Pancreas (tissue), 10 donors: ENCODE measurements at places on chromosomes 3 and 15. TPM values are rescaled to one million over a fixed set of nuclear protein-coding genes. Genes with fewer than 3 reads are reported as not detected.
A peak's percentile ranks its signal among the peaks of the same experiment; 100 is the strongest.

DNA sequence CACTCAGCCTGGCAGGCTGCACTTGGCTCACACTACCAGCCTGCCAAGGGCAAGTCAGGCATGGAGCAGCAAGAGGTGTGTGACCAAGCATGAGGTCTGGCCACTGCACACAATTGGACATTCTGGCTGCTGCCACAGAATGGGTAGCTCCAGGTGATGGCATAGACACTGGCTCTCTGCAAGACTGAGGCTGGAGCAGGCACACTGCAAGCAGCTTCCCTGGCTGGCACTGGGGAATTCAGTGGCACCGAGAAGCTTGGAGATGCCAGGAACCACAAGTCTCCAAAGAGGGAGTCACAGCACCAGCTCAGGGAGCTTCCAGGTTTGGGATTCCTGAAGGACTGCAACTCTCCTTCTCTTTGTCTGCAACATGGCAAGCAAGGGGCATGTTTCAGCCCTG, 42.0 kb upstream of the KCNH8 start:
- H3K36me3 ChIP-seq, result no peaks in the 10 kb centered on the region
- H3K27me3 ChIP-seq, result no peaks in the 10 kb centered on the region
- no peak overlapping the region for H3K27ac ChIP-seq
- DNase-seq, result no peak
- no peaks in the 10 kb centered on the region for H3K4me1 ChIP-seq
- H3K4me3 ChIP-seq, result no peak overlapping the region

DNA sequence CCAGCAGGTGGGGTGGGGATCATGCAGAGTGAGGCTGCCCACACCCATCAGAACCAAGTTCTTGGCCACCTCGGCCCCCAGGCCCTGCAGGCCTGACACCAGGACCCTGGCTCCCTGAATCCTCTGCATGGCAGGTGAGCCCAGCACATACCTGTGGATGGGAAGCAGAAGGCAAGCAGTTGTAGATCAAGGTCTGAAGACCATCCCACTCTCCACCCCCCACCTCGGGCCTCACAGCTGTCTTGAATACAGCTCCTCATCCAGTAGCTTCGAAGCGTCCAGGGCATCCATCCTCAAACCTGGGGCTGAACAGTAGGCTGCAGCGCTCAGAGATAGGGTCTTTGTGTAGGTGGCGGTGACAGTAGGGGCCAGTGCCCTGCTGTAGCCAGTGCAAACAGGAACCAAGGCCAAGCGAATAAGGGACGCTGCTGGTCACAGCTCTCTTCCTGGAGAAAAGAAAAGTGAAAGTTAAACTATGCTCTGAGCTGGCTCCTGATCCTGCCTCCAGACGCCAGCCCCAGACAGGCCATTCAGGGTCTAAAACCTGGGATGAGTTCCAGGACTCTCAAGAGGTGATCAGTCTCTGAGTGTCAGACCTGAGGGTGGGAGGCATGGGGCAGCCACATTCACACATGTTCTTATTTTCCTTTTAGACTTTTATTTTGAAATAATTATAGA, at the start of gene UBA7:
Gene UBA7, minus strand, starts transcription at position 457 of the 678 bp plus-strand sequence. Its CDS starts 166 bp downstream, at position 291.
- H3K27ac ChIP-seq, result peak within 1 kb of the TSS; percentile 76
- peak; percentile 57 for DNase-seq
- no peaks in the 10 kb centered on the region for H3K4me1 ChIP-seq
- H3K4me3 ChIP-seq, result peak within 1 kb of the TSS; percentile 52

ROBO1 gene
- 1.7 TPM for total RNA-seq

AADAC gene
- 2.7 TPM for total RNA-seq

DNA sequence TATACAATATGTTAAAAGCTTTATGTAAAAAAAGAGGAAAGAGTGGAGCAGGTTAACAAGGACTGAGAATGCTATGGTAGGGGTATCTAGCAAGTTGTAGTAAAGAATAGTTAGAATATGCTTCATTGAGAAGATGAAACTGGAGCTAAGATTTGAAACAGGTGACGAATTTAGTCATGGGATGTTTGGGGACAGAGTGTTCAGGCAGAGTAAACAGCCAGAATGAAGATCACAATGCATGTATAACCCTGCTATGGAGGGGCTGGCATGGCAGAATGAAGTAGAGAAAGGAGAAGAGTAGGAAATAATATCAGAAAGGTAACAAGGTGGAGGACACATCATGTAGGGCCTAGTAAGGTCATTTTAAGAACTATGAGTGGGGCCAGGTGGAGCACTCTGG, 72.0 kb downstream of the BTD start:
- H3K27ac ChIP-seq, result no peak overlapping the region
- no peak overlapping the region for H3K4me3 ChIP-seq
- no peaks in the 10 kb centered on the region for H3K4me1 ChIP-seq
- H3K27me3 ChIP-seq, result no peaks in the 10 kb centered on the region

DNA sequence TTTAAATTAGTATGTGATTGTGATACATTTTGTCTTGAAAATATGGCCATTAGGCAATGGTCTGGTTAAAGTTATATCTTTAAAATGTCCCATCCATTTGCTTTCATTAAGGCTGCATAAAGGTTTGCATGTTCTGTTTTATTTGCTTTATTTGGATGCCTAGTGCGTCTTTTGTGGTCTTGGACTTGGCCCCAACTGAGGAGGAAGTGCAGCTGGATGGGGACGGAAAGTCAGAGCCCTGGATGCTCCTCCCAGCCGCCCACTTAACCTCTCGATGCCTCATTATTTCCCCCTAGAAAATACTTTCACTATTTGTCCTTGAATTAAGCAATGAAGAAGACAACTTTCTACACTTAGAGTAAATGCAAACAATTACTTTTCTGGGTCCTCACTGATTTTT, 898.2 kb downstream of the MCTP2 start:
- H3K36me3 ChIP-seq, result no peaks in the 10 kb centered on the region
- no peak overlapping the region for H3K4me3 ChIP-seq
- no peak overlapping the region for H3K27ac ChIP-seq
- peaks cover 3% of the 10 kb centered on the region for H3K27me3 ChIP-seq

GRCh38 chr3:143135150-143135549, 15.6 kb downstream of the CHST2 start:
- H3K27ac ChIP-seq, result no peak overlapping the region
- DNase-seq, result no peak
- H3K4me1 ChIP-seq, result no peaks in the 10 kb centered on the region
- no peak overlapping the region for H3K4me3 ChIP-seq
- H3K36me3 ChIP-seq, result no peaks in the 10 kb centered on the region
- H3K27me3 ChIP-seq, result peaks cover 8% of the 10 kb centered on the region

TMC3 gene
- not detected for total RNA-seq

DNA sequence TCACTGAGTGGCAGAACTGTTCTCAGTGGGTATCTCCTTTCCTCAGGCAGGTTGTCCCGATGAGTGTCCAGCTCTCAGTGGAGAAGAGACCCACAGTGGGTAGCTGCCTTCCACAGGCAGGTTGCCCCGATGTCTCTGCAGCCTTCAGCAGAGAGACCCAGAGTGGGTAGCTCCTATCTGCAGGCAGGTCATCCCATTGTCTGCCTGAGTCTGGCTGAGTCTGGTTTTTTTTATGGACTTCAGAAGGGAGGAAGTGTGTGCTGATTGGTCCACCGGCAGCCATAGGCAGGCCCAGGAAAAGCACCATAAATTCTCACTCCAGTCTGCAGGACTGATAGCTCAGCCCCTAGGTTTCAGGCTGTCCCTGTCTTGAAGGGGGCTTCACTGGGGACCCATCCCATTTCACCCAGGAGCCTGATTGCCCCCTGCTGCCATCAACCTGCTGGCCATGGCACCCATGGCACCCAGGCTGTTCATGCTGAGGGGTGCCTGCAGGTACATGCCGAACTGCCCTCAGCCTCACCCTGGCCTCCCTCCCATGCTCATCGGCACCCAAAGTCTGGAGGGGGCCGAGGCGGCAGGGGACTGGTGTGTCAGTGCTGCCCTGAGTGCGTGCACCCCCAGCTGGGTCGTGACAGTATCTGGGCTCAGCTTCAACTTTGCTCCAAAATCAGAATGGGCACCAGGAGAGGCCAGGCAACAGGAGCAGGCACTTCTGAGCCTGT, 3.6 kb upstream of the LIMD1 start:
- no peak overlapping the region for H3K27ac ChIP-seq
- H3K27me3 ChIP-seq, result no peaks in the 10 kb centered on the region
- H3K36me3 ChIP-seq, result no peaks in the 10 kb centered on the region
- no peak for DNase-seq
- no peak overlapping the region for H3K4me3 ChIP-seq

- H3K4me3 ChIP-seq, result no peak overlapping the region
- no peaks in the 10 kb centered on the region for H3K36me3 ChIP-seq
- DNase-seq, result no peak
- no peak overlapping the region for H3K27ac ChIP-seq
- no peaks in the 10 kb centered on the region for H3K27me3 ChIP-seq
Measured at GRCh38 chr15:91824256-91824655, 29.3 kb upstream of the SLCO3A1 start.

DNA sequence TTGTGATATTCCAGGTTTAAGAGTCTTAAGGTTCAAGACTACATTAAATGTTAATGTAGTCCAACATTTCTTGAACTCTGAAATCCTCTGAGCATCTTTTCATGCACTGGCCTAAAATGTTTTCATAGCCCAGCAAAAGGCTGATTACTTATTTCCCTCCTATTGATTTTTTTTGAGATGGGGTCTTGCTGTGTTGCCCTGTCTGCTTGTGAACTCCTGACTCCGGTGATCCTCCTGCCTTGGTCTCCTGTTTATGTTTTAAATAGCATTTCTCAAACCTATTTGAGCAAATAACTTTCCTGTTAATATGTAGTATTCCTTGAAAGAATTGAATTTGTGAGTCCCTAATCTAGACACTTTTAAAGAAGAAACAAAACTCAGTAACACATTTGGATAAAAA, 133.5 kb downstream of the IGF1R start:
- no peak for DNase-seq
- H3K4me1 ChIP-seq, result peaks cover 56% of the 10 kb centered on the region
- no peaks in the 10 kb centered on the region for H3K27me3 ChIP-seq
- H3K36me3 ChIP-seq, result no peaks in the 10 kb centered on the region
- no peak overlapping the region for H3K4me3 ChIP-seq

DNA sequence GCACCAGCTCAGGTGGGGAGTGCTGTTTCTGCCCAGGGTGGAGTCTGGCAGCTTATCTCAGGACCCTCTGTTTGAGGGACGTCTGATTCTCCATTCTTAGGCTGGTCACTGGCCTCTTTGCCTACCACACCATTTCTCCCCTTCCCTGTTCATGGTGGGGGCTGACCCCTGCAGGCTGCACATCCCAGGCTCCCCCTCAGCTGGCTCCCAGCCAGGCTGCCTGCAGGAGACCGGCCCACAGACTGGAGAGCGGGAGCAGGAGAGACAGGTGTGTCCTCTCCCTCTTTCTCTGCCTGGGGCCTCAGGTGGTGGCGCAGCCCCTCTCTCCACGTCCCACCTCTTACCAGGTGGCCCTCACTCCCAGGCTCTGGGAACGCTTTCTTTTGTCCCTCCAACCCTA, 60.8 kb downstream of the RAB11A start:
- H3K4me1 ChIP-seq, result no peaks in the 10 kb centered on the region
- no peak for DNase-seq
- no peaks in the 10 kb centered on the region for H3K36me3 ChIP-seq
- no peaks in the 10 kb centered on the region for H3K27me3 ChIP-seq
- H3K4me3 ChIP-seq, result no peak overlapping the region

DNA sequence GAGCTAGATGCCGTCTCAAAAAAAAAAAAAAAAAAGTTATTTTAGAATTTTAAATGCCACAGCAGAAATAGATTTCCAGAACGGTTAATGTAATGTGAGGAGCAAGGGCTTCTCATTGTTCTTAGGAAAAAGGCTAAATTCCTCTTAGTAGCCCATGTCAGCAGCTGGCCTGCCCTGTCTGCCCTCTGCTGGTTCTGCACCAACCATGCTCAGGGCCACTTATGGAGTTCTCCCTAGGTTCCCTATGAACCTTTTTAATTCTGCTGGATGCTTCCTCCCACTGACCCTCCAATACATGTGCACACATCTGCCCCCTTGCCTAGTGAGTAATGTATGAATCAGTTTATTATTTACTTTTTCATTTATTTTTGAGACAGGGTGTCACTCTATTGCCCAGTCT, 32.2 kb upstream of the DPPA4 start:
- H3K27ac ChIP-seq, result no peak overlapping the region
- no peaks in the 10 kb centered on the region for H3K4me1 ChIP-seq
- H3K36me3 ChIP-seq, result no peaks in the 10 kb centered on the region
- no peak for DNase-seq

- no peak for DNase-seq
- peaks cover 14% of the 10 kb centered on the region for H3K36me3 ChIP-seq
- H3K27me3 ChIP-seq, result no peaks in the 10 kb centered on the region
- H3K4me3 ChIP-seq, result no peak overlapping the region
Measured at GRCh38 chr3:9686050-9686550, 17.5 kb upstream of the CPNE9 start.

SLC6A1 gene
- 0.25 TPM for total RNA-seq

GRCh38 chr15:70539409-70539808, 223.9 kb downstream of the UACA start:
- no peaks in the 10 kb centered on the region for H3K4me1 ChIP-seq
- H3K36me3 ChIP-seq, result no peaks in the 10 kb centered on the region
- H3K27me3 ChIP-seq, result no peaks in the 10 kb centered on the region
- H3K27ac ChIP-seq, result no peak overlapping the region
- no peak overlapping the region for H3K4me3 ChIP-seq

- H3K27ac ChIP-seq, result no peak overlapping the region
- no peak for DNase-seq
- H3K36me3 ChIP-seq, result no peaks in the 10 kb centered on the region
- H3K4me1 ChIP-seq, result peaks cover 12% of the 10 kb centered on the region
Measured at GRCh38 chr3:72437661-72438406, 410.4 kb downstream of the SHQ1 start.

KCNMB2 gene
- 3.3 TPM for total RNA-seq

DNA sequence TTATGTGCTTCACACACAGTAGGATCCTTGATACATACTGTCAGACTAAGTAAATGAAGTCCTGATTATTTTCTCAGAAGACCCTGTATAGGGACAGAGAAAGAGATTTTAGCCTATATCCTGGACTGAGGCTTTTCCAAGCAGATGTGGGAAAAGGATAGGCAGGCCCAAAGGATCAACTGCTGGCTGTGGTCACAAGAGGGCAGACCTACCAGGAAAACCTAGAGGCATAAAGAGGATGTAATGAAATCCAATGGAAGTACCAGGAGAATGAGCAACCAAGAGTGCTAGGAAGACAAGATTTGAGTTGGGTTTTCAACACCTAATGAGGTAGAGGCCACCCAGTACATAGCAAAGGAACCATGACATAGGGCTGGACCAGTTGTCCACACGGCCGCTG, 23.1 kb downstream of the DCLK3 start:
- H3K36me3 ChIP-seq, result no peaks in the 10 kb centered on the region
- no peak for DNase-seq
- H3K4me1 ChIP-seq, result no peaks in the 10 kb centered on the region
- no peak overlapping the region for H3K27ac ChIP-seq
- no peak overlapping the region for H3K4me3 ChIP-seq
- no peaks in the 10 kb centered on the region for H3K27me3 ChIP-seq

DNA sequence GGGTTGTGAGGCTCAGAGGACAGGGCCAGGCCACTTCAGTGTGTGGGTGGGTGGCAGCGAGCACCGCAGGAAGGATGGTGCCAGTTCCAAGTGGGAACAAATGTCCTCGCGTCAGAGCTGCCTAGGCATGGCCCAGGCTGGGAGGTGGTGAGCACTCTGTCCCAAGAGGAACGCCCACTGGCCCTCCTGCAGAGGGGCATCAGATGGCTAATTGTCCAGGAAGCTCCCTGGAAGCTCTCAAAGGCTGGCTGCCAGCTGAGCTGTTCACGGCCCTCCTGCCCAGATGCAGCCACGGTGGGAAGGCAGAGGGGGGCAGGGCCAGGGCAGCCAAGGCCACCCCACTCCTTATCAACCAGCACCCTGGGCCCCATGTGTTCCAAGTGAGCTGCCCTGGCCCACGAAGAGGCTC, 55.2 kb downstream of the IQSEC1 start:
- H3K27me3 ChIP-seq, result no peaks in the 10 kb centered on the region
- no peak for DNase-seq
- H3K4me1 ChIP-seq, result no peaks in the 10 kb centered on the region
- H3K36me3 ChIP-seq, result no peaks in the 10 kb centered on the region
- no peak overlapping the region for H3K4me3 ChIP-seq
